NCI-H2029 treated with DMSO at 0.1 percent for 48 hours (cell line): ENCODE measurements at places on chromosomes 7 and 10.

- peak; percentile 38 for DNase-seq
Measured at GRCh38 chr7:148230296-148230695, 360.3 kb upstream of the C7orf33 start.

DNA sequence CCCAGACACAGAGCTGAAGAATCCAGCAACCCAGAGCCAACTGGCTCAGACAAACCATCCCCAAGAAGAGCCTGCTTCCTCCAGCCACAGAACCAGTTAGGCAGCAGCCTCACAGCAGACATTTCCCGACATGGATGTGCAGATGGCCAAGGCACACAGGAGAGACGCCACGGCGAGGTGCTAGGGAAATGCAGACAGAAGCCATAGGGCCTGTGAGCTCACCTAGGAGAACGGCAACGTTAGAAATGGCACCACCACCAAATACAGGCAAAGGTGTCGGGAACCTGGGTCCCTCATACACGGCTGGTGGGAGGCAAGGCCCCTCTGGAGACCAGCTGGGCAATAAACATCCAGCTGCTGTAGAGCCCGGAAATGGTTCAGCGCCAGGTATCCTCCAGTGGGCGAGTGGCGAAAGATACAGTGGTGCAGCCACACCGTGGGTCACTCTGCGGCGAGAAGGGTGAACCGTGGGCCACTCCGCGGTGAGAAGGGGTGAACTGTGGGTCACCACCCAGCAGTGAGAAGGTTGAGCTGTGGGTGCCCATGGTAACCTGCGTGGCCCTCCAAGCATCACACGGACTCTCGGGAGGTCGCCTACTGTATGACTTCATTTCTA, 31.2 kb downstream of the JAKMIP3 start:
- no peak for DNase-seq

DNA sequence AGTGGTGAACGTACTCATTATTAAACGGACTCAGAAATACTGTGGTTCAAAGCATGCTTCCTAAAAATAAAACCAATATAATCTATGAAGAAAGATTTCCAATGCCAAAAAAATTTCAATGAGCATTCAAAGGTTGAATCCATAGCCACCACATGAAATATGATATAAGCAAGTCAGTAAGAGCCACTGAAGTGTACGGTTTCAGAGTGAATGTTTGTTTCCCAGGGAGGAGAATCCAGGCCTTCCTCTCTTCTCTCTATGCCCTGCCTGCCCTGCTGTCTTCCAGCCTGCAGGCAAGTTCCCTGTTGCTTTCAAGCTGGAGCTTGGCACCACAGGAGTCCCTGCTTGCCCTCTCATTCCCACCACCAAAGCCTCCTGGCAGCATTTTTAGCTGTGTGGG, 1171.6 kb upstream of the C7orf33 start:
- DNase-seq: peak; percentile 50

DNA sequence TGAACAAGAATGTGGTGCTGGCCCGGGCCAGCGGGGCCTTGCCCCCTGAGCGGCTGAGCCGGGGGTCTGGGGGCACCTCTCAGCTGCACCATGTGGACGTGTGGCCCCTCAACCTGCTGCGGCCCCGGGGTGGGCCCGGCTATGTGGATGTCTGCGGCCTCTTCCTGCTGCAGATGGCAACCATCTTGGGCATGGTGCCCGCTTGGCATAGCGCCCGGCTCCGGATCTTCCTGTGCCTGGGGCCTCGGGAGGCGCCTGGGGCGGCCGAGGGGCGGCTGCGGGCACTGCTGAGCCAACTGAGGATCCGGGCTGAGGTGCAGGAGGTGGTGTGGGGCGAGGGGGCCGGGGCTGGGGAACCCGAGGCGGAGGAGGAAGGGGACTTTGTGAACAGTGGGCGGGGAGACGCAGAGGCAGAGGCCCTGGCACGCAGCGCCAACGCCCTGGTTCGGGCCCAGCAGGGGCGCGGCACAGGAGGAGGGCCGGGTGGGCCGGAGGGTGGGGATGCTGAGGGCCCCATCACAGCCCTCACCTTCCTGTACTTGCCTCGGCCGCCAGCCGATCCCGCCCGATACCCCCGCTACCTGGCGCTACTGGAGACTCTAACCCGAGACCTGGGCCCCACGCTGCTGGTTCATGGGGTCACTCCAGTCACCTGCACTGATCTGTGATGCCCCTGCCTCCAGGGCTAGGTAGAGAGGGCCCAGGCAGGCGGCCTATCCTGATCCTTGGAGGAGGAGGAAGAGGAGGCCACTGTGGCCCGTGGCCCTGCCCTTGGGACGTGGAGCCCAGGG, 1.1 kb upstream of the TRIP6 start:
- DNase-seq: peak; percentile 51

DNA sequence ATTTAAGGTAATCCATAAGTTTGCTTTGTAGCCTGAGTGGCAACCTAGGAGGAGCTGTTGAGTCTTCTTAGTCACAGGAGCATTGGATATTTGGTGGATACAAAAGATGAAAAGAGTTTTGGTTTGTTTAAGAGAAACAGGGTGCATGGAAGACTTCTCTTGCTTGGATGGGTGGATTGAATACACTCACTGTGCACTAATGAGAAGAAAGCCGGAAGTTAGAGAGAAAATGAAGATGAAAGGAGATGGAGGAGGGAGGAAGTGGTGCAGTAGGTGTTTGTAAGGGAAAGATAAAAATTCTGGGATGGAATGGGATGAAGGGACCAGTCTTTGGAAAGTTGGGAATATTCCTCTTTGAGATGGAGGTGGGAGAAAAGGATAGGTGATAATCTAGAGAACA, 7.7 kb downstream of the MDFIC start:
- no peak for DNase-seq

DNA sequence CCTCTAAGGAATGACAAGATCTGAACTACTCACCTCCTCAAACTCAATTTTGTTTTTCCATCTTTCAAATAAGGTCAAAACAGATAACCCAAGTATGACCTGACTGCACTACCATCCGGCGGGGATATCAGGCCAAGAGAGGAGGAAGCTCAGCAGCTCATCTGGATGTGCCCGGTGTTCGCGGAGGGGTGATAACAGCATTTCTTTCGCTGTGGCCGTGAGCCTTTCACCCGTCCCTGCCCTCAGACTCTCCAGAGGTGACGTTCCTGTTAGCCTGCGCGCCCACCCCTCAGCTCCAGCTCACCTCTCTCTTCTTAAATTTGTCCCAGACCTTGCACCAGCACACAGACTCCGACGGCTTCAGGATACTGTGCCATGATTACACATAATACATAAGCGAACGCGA, 526 bp downstream of the ZNF248 start:
- no peak for DNase-seq

- DNase-seq: no peak
Measured at GRCh38 chr7:32145911-32146310, 75.7 kb upstream of the PDE1C start.

- no peak for DNase-seq
Measured at GRCh38 chr10:94316560-94316959, 46.2 kb downstream of the NOC3L start.

DNA sequence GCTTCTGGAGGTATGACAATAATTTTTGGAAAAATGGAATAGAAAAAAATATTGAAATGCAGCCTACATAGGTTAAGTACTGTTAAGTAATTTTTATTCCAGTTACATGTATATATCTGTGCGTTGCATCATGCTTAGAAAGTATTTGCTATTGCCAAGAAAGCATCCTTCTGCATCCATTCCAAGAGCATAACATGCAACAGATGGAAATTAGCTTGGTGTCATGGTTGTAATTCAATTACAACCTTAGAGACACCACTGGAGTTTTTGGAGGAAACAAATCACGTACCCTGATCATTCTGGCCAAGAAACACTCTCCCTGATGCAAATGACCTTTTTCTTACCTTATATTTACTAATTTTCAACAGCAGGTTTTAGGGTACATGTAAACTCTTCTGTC, 1.7 kb downstream of the AKR1B1 start:
- DNase-seq: no peak

DNA sequence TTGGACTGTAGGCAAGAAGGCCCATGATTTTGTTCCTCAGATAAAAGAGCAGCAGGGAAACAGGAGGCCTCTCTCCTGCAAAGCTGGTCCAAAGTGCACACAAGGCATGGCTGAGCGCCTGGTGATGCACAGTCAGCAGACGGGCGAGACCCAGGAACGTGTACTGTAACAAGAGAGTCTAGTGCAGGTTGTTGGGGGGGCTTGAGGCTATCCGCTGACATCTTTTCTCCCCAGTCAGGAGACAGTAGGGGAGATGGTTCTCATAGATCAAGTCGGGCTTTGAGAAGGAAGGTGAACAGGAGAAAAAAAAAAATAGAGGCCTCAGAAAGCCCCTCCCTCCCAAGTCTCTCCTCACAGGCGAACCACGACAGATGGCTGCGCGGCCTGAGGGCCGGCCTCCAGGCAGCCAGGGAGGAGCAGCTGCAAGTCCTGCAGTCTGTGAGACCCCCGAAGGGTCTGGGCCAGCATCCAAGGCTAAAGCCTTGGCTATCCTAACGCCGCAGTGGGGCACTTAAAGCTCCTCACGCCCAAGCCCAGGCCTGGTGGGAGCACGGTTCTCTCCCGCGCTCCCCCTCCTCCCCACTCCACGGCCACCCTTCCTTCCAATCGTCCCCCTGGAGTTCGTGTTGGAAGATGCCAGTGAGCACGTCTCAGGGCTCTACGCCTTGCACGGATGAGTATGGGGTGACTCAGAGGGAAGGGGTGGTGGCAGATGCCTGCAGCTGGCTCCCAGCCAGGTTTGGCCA, 68.3 kb downstream of the PRKAG2 start:
- no peak for DNase-seq

DNA sequence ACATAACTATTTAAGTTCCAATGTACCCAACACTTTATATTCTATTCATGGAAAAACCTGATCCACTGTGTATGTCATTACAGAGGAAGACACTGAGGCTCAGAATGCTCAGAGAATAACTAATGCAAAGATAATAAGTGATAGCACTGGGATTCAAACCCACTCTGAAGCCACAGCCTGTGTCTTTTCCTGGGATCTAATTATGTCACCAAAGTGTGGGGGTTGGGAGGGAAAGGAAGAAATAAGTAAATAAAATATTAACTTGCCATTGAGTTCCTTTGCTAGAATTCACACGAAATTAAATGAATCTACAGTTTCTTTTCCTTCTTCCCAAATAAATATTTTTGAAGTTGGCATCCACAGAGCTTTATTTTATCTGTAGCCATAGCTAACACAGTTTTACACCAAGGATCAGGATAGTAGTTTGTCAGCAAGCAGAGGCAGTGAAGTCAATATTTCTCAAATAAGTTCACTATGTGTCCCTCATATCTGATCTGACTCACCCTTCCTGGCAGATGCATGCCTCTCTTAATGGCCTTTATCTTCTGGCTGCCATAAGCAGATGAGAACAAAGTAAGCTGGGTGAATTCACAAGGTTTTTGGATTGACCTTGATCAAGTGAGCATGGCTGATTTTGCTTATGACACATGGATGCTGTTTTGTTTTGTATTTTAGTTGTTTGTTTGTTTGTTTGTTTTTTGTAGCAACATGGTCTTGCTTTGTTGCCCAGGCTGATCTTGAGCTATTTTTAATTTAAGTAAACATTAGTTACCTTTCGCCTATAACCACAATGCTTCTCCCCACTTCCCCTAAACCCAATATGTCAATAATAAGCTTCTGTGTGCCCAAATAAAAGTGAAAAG, 6.3 kb downstream of the RAPGEF5 start:
- DNase-seq: peak; percentile 19

- DNase-seq: no peak
Measured at GRCh38 chr7:159098424-159098786, 46.3 kb downstream of the VIPR2 start.

DNA sequence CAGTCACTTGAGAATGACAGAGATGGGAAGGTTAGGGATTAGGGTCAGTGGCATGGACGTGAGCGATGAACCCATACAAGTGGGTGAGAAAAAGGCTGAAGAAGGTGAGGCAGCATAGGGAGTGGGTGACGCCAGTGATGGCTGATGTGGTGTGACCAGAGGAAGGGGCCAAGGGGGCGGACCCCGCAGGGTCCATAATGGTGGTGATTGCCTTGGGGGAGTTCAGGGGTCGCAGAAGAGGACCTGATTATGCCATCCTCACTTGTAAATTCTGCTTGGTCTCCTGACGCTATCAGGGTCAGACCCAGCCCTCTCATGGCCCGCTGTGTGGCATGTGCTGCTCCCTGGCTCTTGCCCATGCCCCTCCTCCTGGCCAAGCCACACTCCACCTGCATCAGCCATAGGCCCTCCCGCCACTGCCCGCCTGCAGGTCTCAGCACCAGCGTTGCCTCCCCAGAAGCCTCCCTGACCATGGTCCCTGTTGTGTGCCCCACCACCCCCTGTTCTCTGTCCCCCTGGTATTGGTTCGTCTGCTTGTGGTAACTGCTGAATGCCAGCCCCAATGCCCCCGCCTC, 235.7 kb downstream of the EBF3 start:
- no peak for DNase-seq

GRCh38 chr10:14433147-14433546, 102.4 kb upstream of the FRMD4A start:
- no peak for DNase-seq

- no peak for DNase-seq
Measured at GRCh38 chr7:134459981-134460380, 1.1 kb upstream of the AKR1B1 start.

DNA sequence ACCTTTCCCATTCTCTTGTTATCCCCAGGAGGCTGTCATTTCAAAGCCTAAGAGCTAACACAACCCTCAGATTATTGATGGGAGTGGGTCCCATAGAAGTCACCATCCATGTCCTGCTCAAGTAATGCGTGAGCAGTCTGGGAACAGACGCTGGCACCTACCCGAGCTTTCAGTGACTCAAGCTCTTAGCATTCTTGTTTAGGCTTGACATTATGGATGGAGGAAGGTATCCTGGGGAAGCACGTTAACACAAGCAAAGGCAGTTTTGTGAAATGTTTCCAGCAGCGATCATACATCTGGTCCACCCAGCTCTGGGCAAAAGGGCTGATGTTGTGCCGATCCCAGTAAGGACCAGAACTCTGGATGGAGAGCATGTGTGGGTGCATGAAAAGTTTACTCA, 30.0 kb upstream of the AUTS2 start:
- DNase-seq: no peak

- DNase-seq: no peak
Measured at GRCh38 chr7:38862666-38863065, 46.3 kb downstream of the VPS41 start.

GRCh38 chr7:46369933-46370654, 449.0 kb upstream of the IGFBP3 start:
- DNase-seq: peak; percentile 13

GRCh38 chr7:37471619-37472018, 23.0 kb upstream of the ELMO1 start:
- no peak for DNase-seq

DNA sequence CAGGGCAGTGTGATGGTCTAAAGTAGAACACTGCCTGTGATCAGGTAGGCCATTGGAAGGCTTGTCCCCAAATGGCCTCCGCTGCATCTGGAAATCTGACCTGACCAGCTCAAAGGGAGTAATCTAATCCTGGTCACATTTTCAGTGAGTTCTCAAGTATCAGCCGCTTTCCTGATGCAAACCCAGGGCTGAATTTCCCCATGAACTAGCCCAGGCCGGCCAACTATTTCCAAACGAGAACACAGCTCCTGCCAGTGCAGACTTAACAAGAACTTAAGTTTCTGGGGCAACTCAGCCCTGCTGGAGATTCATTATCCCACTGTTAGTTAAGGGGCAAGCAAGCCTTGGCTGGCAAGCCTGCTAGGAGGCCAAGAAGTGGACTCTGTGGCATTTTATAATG, 59.6 kb upstream of the FAM180A start:
- no peak for DNase-seq

GRCh38 chr10:132665946-132666704, 119.8 kb downstream of the NKX6-2 start:
- no peak for DNase-seq

- no peak for DNase-seq
Measured at GRCh38 chr7:117229350-117229749, 93.5 kb downstream of the WNT2 start.

- DNase-seq: no peak
Measured at GRCh38 chr7:26298472-26299058, 6.9 kb downstream of the SNX10 start.
